ENCODE measurements at places on chromosomes 3 and 15.
A peak's percentile ranks its signal among the peaks of the same experiment; 100 is the strongest.

DNA sequence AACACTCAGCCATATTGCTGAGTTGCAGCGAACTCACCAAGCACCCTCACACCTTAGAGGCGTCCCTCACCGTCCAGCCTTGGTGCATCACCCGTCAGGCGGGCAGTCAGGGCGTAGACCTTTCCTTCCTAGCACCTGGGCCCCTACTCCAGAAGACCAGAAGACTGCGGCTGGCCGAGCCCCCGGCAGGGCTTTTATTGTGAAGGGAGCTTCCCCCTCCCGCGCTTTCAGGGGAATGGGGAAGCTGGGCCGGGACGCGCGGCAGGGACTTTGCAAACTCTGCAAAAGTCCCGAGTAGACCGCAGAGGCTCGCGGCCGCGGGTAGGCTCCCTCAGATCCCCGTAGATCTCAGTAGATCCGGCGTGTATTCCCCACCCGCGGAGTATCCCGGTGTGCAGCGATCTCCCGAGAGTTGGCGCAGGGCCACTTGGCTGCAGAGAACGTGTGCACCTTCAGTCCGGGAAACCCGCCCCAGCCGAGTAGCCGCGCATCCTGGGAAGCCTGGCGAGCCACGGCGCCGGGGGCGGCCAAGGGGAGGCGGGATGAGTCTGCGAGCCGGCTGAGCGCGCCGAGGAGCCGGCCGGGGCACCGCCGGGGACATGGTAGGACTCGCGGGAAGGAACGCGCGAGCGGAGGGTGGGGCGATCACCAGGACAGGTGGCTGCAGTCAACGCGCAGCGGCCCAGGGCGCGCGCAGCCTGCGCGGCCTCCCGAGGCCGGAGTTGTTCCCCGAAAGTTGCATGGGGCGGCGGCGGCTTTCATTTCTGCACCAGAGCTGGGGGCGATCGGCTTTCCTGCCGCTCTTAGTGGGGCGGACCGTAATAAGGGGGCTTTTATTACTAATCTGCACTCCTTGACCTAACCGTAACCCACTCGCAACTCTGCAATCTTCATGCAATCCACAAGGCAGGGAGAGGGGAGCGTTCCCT is at the start of gene GASK1A:
Gene GASK1A (plus strand): TSS at position 268 of the 929 bp plus-strand sequence. CDS start 332 bp downstream, at position 600.
- no peak for DNase-seq

GRCh38 chr3:125670352-125670751 is 75.1 kb upstream of the OSBPL11 start:
- DNase-seq: no peak

GRCh38 chr15:43225201-43225949 is 4.6 kb upstream of the EPB42 start:
- peak; percentile 52 for DNase-seq

DNA sequence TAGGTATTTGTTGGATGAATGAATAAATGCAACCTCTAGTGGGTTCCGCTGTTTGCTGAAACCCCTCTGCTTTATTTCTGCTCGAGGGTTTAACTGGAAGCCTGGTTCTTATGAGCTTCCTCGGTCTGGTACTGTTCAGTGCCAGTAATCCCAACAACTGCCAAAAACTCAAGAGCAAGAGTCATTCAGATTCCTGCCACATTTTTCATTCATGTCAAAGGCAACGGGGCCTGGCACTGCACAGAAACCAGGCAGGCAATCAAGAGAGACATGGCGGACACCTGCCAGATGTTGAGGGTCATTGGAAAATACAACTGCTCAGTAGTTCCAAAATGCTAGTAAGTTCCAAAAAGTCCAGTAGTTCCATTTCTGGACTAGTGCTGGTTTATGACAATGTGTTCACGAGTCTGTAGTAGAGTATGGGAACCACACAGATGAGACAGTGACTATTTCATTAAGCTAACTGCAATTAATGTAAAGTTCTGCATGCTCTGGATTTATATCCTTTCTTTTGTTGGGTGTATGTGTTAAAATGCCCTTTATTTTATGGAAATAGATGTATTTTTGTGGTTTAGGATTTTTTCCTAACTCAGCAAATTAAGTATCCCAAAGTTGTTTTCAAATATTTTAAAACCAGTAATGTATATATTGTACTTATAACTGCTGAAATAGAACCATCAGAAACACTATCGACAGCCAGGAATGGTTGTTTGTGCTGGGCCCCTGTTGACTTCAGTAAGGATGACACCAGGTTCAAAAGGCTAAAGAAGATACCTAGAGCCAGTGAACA is 22.7 kb upstream of the TMEM41A start:
- no peak for DNase-seq

- DNase-seq: peak; percentile 62
These were observed 108.1 kb downstream of the USP13 start for GRCh38 chr3:179760944-179761343.

GRCh38 chr3:15063238-15063637 is 1.9 kb downstream of the MRPS25 start:
- DNase-seq: no peak

DNA sequence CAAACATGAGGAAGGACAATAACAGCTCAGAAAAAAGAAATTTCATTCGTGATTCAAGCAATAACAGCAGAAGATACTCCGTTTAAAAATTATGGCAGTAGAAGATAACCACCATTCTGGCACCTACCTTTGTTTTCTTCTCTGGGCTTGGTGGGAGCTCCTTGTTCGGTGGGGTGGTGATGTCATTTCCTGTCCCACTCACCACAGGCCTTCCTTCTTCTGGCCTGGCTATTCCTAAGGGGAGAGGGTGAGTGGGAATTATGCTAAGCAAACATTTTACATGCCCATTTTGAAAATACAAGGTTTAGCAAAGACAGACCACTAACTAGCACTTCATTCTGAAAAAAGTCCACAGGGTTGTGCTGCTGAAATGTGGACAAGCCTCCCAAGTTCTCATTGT is 74.4 kb downstream of the DHX30 start:
- no peak for DNase-seq

- DNase-seq: peak; percentile 64
These were observed 71.0 kb downstream of the B3GNT5 start for GRCh38 chr3:183324083-183324482.

DNA sequence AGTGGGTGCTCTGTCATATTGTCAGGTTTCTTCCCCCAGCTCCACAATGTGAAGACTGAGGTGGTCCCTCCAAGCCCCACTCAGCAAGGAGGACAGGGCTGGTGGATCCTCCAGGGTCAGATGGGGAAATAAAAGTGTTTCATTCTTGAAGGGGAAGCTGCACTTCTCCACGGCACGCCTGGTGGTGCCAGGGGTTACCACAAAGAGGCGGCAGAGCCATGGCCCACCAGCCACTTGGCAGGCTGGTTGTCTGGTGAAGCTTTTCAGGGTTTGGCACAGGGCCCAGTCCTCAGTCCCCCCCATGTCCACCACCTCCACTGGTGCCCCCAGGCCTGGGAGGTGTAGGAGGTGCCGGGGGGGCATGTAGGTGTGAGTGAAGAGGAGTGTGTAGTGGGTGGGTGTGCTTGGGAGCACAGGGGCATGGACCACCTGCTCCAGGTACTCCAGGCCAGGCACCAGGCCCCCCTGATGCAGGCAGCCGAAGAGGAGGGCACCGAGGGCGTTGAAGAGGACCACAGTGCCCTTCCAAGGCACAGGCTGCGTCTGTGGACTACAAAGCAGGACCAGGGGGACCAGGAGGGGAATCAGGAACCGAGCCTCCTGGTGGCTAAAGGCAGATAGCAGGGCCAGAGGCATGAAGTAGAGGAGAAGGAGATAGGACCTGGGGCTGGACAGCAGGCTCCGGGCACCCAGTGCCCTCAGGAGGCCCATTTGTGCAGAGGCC is 5.0 kb upstream of the NCBP2 start:
- DNase-seq: no peak

DNA sequence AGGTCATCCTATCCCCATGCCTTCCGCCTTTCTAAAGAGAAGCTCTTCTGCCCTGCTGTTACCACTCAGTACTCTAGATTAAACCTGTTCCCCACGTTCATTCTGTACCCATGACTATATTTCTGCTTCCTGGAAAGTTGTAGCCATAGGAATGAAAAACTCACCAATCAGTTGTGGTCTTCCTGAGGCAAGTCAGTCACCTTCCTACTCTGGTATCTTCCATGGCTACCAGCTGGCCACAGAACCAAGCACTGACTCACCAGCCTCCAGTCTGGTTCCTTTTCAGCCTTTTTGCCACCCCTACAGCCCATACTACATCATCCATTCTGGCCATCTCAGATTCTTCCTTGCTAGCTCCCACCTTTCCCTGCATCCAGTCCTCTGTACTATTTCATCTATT is 46.4 kb downstream of the TMEM44 start:
- DNase-seq: peak; percentile 62

DNA sequence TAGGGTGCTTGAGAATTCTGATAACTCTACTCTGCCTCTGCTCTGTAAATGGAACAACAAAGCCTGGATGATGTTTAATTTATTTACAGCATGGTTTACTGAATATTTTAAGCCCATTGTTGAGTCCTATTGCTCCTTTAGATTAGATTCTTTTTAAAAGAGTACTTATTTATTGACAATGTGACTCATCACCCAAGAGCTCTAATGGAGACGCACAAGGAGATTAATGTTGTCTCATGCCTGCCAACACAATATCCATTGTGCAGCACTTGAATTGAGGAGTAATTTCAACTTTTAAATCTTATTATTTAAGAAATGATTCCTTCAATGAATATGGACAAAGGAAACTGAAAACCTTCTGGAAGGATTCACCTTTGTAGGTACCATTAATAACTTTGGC is 691.4 kb downstream of the ZBBX start:
- no peak for DNase-seq

DNA sequence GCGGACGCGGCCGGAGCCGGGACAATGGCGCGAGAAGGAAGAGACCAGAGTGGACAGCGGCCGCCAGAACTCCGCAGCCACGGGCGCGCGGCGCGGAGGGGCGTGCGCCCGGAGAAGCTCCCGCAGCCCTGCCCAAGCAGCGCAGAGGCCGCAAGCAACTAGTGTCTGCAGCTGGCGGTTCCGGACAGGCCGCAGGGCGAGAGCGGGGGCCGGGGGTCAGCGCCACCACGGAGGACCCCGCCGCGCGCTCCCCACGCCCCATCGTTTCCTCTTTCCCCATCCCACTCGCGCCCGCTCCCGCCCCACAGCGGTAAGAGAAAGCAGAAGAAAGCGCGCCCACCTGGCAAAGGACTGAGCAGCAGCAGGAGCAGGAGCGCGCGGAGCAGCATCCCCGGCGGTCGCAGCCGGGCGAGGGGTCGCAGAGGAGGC is 440 bp downstream of the PRTG start:
- no peak for DNase-seq

DNA sequence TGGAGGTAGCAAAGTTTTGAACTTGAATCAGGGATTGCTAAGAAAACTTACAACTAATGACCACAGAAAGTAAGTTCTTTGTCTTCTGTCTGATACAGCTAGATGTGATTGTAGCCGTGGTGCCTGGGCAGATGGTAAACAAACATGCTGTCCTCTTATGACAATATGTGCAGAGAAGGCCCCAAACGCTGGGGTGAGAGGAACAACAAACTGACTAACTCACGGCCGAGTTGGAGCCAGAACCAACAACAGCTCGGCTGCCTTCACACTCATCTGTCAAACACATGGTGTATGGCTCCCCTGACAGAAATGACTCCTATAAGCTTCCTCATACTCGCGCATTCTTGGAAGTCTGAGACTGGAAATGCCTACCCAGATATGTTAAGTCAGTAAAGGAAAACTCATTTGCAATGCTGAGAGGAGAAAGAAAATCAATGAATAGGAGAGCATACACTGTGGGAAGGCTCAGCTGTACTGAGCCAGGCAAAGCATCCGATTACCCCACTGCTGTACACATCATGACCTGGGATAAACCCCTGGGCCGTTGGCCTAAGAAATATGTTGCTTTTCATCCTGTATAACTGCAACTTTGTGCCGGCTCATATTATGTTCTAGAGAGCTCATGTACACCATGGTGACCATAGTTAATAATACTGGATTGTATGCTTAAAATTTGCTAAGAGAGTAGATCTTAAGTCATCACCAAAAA is 5.7 kb downstream of the THBS1 start:
- DNase-seq: no peak

- DNase-seq: no peak
These were observed 203.1 kb upstream of the NDN start for GRCh38 chr15:23890218-23890617.

DNA sequence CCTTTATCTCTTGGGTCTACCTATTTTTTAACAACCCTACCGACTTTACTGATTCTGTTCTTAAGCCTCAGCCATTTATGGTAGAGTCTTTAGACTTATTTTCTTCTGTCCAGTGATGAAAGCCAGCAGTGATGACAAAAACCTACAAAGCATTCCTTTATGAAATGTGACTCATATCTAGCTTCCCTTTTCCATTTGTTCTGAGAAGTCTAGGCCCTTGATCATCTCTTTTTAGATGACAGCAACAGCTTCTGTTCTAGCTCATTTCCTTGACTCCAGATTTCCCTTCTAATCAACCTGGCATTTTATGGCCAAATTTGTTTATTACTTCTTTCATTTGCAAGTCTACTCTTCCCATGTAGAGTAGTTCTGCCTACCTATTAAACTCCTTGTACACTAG is 36.1 kb downstream of the CFAP44 start:
- peak; percentile 37 for DNase-seq

DNA sequence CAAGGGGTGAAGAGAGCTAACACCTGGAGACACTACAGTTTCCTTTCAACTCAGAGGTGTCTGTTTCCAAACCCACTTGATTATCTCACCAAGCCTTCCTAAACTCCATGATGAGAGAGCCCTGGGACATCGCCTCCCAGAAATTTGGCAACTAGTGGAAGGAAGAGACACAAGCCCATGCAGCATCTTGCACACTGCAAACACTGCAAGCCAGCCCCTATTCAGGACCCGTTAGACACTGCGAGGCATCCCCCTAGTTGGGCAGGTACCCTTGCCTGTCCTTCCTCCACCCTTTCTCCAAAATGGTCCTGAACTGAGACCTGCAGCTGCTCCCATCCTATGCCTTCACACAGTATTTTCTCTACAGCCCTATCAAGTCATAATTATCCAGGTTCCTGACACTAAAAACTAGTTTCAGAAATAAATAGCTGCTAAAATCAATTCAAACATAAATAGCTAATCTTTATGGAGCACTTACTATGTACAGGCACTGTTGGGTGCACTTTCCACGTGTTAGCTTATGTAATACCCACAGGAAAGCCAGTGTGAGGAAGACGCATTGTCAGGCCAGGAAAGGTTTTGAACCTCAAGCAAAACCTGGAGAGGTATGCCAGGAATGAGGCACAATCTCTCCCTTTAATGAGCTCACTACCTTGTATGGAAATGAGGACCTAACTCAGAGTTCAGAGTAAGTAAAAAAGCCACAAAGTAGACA is 2.8 kb downstream of the MAGI1 start:
- DNase-seq: no peak

DNA sequence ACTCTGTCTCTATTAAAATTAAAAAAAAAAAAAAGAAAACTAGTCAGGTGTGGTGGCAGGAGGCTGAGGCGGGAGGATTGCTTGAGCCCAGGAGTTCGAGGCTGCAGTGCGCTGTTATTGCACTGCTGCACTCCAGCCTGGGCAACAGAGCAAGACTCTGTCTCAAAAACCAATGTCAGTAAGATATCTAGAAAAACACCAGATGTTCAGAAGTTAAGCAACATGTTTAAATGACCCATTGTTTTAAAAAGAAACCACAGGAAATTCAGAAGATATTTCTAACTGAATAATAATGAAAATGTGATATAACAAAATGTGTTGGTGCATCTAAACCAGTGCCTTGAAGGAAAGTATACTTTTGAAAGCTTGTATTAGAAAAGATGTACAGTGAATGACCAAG is 203.4 kb upstream of the CGNL1 start:
- no peak for DNase-seq

GRCh38 chr15:68272721-68273271 is 4.7 kb upstream of the FEM1B start:
- DNase-seq: peak; percentile 64

GRCh38 chr3:182618981-182619591 is 174.2 kb upstream of the ATP11B start:
- DNase-seq: no peak

Data from RKO (cell line).